CD8-positive, alpha-beta memory T cell (primary cell): ENCODE measurements at places on chromosomes 1 and 21. TPM values are rescaled to one million over a fixed set of nuclear protein-coding genes. Genes with fewer than 3 reads are reported as not detected.

DNA sequence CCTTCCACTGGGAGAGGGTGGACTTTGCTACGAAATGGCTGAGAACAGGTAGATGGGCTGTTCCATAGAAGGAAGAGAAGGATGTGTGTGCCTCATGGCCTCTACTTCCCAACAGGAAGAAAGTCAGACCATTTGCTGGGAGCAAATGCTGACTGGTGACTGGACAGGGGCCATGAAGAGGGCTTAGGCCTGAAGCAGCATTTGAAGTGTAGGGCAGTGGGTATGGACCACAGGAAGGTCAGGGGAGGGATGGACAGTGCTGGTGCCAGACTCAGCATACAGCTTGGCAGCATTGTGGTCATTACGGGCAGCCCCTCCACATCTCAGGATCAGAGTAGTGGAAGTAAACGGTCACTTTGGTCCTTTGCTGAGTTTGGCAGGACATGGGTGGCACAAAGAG, 275.7 kb downstream of the MATN1 start:
- H3K27ac ChIP-seq, result no peak overlapping the region
- no peak for DNase-seq
- H3K27me3 ChIP-seq, result no peaks in the 10 kb centered on the region

- no peaks in the 10 kb centered on the region for H3K4me1 ChIP-seq
- no peak overlapping the region for H3K4me3 ChIP-seq
These were observed 24.4 kb downstream of the ZNF697 start for GRCh38 chr1:119623678-119624077.

DNA sequence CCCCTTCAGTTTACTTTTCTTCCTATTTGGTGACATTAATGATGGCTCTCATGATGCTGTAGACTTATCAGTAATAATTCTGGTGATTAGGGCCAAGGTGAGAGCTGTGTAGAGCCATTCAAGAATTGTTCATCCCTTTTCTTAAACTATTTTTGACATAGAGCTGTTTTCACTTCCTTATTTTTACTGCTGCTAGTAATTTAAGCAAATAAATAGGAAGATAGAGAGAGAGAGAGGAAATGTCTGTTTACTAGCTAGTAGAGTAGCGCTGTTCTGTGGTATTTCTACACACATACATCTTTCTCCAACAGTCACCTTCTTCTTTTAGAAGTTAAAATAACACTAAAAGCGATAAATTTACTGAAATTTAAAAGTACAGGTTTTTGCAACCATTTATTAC, 678.0 kb upstream of the ZP4 start:
- H3K4me3 ChIP-seq, result no peak overlapping the region
- H3K4me1 ChIP-seq, result no peaks in the 10 kb centered on the region
- H3K27ac ChIP-seq, result no peak overlapping the region
- no peaks in the 10 kb centered on the region for H3K27me3 ChIP-seq
- H3K36me3 ChIP-seq, result no peaks in the 10 kb centered on the region
- no peak for DNase-seq

HLCS gene
- total RNA-seq, result 14.7 TPM

DNA sequence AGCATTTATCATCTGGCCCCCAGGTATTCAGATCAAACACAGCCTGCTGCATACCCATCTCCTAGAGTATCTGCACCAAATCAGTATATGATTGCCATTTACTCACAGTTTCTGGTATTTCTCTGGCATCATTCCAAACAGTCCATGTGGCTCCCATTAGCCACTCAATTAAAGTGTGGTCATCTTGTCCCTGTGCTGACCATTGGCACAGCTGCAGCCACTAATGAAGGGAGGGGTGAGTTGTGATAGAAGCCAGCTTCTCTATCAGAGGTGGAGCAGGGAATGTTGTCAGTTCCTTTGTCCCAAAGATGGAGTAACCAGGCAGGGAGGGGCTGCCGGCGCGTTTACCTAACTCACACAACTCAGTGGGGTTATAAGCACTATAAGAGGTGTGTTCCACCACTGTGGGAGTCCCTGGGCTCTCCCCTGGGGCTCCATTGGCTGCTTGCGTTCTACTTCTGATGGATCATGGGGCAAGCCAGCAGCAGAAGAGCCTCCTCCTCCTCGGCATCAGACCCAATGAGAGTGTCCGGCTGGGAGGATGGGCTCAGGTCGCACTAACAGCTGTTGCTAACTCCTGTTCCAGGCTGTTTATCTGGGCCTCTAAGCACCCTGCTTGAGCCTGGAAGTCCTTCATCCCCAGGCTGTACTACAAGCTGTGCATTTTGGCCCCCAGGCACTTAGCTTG, 108.6 kb downstream of the GDAP2 start:
- H3K27ac ChIP-seq, result no peak overlapping the region
- H3K27me3 ChIP-seq, result no peaks in the 10 kb centered on the region
- H3K4me1 ChIP-seq, result no peaks in the 10 kb centered on the region
- no peak overlapping the region for H3K4me3 ChIP-seq
- no peaks in the 10 kb centered on the region for H3K36me3 ChIP-seq

DNA sequence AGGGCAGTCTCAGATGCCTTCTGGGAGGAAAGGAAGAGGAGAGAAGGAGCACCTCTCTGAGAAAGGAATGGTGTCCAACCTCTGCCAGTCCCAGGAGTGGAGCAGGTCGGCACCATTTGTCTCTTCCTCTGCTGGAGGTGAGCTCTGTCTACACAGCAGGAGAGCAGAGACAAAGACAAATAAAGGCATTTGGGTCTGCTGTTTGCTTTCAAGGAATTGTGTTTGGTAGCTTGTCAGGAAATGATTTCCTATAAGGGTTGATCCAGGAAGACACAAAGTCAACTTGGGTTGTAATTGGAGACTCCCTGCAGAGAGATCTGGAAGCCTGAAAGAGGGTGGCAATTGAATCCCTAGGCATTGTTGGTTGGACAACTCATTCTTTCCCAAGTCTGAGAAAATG, 34.5 kb upstream of the PLXNA2 start:
- H3K4me1 ChIP-seq, result no peaks in the 10 kb centered on the region
- H3K27ac ChIP-seq, result no peak overlapping the region
- no peaks in the 10 kb centered on the region for H3K27me3 ChIP-seq
- no peak for DNase-seq

CD84 gene
- 25.1 TPM for total RNA-seq

GRCh38 chr1:161838885-161839284, 72.8 kb downstream of the ATF6 start:
- H3K36me3 ChIP-seq, result no peaks in the 10 kb centered on the region
- H3K27ac ChIP-seq, result no peak overlapping the region
- H3K27me3 ChIP-seq, result no peaks in the 10 kb centered on the region
- no peaks in the 10 kb centered on the region for H3K4me1 ChIP-seq
- DNase-seq, result no peak

DNA sequence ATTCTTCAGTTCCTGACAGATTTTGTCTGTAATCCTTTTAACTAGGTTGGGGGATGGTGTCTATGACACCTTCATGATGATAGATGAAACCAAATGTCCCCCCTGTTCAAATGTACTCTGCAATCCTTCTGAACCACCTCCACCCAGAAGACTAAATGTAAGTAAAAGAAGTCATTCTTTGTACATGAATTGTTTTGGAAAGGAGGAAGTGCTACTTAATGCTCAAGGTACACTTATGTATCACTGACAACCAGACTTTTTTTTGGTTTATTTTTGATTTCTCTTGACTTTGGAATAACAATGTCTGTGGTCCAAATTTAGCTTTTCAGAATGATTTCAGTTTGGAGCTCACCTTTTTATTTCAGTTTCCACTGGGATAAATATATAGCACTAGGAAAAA, 2.3 kb downstream of the DYRK3 start:
- H3K4me1 ChIP-seq, result peaks cover 13% of the 10 kb centered on the region
- no peaks in the 10 kb centered on the region for H3K27me3 ChIP-seq
- DNase-seq, result no peak
- H3K27ac ChIP-seq, result peak overlapping the region; percentile 3
- no peak overlapping the region for H3K4me3 ChIP-seq
- no peaks in the 10 kb centered on the region for H3K36me3 ChIP-seq

CLCA4 gene
- not detected for total RNA-seq

DNA sequence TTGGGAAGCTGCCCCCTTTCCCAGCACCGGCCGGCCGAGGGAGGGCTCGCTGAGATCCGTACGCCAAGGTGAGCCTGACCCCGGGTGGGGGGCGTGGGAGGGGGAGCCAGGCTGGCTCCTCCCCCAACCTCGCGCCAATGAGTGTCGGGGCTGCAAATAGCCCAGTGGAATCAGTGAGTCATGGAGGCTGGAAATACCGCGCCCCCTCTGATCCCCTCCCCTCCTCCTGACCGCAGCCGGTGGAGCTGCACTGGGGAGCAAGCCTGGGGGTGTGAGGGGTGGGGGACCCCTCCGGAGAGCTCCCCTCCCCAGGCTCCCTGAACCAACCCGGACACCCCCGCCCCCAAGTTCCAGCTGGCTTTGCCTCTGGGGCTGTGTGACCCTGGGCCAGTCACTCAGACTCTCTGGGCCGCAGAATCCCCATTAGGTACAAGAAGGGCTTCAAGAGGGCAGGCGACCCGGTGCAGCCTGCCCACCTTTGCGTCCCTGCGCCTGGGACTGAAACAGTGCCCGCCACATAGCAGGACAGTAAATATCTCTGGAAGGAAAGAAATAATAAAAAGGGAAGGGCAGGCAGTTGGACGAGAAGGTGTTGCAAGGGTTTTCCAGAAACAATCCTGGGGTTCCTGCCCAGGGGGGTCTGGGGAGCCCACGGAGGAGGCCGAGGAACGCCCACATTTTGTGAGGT, 4.5 kb downstream of the HSPB7 start:
- DNase-seq, result no peak
- H3K36me3 ChIP-seq, result no peaks in the 10 kb centered on the region
- no peak overlapping the region for H3K4me3 ChIP-seq
- peak overlapping the region; percentile 59 for H3K27ac ChIP-seq
- peaks cover 5% of the 10 kb centered on the region for H3K27me3 ChIP-seq

PROX1 gene
- not detected for total RNA-seq

DNA sequence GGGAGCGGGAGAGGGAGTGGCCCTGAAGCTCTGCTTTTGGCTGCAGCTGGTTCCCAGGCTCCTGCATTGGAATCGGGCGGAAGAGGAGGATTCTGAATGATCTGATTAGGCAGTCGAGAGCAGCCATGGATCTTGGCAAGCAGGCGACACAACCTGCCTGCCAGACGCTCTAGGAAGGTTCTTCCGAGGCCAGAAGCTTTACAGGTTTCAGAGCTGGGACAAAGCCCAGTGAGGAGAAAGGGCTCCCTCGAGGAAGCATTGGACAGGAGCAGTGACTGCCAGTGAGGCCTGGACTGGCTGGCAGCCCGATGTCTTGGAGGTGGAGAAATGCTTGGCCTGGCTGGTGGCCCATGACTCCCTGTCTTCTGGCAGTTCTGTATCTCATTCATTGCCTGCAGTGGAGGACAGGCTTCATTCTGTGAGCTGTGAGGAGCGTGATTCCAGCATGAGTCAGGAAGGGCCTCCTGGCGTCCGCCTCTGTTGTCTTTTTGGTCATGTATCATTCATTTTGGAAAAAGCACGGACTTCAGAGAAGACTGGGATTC, 132.7 kb upstream of the IPO9 start:
- H3K27ac ChIP-seq, result no peak overlapping the region
- H3K36me3 ChIP-seq, result no peaks in the 10 kb centered on the region
- DNase-seq, result no peak
- no peaks in the 10 kb centered on the region for H3K4me1 ChIP-seq
- no peak overlapping the region for H3K4me3 ChIP-seq
- no peaks in the 10 kb centered on the region for H3K27me3 ChIP-seq

PLA2G4A gene
- total RNA-seq, result 1.1 TPM

DNA sequence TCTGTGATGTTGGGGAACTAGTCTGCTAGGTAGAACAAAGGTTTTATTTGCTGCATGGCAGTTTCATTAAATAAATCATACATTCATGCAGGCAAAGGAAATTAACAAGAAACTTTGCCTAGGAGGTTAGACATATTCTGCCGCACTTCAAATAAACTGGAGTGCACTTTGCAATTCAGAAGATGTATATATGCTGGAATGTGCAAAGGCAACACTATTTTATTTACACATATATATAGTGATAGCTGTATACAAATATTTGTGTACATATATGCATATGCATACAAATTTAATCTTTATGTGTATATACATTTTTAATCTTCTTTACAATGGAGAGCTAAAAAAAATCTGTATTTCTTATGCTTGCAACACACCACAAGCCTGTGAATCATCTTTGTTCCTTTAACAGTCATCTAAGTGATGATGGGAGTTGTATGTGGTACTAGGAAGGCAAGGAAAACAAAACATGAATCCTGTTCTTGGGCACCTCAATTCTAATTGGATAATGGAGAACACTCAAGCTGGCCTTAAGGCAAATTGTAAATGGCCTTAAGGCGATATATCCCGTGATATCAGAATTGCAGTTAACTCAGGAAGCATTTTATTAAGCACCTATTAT, 605.8 kb upstream of the CAMK1G start:
- DNase-seq, result no peak
- no peak overlapping the region for H3K27ac ChIP-seq
- no peaks in the 10 kb centered on the region for H3K4me1 ChIP-seq
- no peak overlapping the region for H3K4me3 ChIP-seq
- H3K36me3 ChIP-seq, result no peaks in the 10 kb centered on the region

- no peak overlapping the region for H3K4me3 ChIP-seq
- no peak for DNase-seq
- H3K27ac ChIP-seq, result no peak overlapping the region
- no peaks in the 10 kb centered on the region for H3K27me3 ChIP-seq
- peaks cover 4% of the 10 kb centered on the region for H3K4me1 ChIP-seq
These were observed 29.3 kb upstream of the SLC45A3 start for GRCh38 chr1:205709640-205710039.

GRCh38 chr1:172359491-172359999, 60.9 kb upstream of the C1orf105 start:
- H3K4me1 ChIP-seq, result peaks cover 40% of the 10 kb centered on the region
- no peaks in the 10 kb centered on the region for H3K36me3 ChIP-seq
- DNase-seq, result no peak
- no peak overlapping the region for H3K27ac ChIP-seq
- H3K4me3 ChIP-seq, result no peak overlapping the region

GRCh38 chr1:162847839-162848453, 13.0 kb downstream of the CCDC190 start:
- H3K4me3 ChIP-seq, result no peak overlapping the region
- H3K27me3 ChIP-seq, result no peaks in the 10 kb centered on the region
- no peaks in the 10 kb centered on the region for H3K4me1 ChIP-seq
- no peak overlapping the region for H3K27ac ChIP-seq
- DNase-seq, result peak; percentile 84

KRTAP19-5 gene
- not detected for total RNA-seq

- H3K27me3 ChIP-seq, result peaks cover 3% of the 10 kb centered on the region
- H3K4me1 ChIP-seq, result peaks cover 6% of the 10 kb centered on the region
- no peak for DNase-seq
These were observed 2.2 kb downstream of the RIPPLY3 start for GRCh38 chr21:37008724-37009123.
